ENCODE measurements at places on chromosomes 2 and 18.

DNA sequence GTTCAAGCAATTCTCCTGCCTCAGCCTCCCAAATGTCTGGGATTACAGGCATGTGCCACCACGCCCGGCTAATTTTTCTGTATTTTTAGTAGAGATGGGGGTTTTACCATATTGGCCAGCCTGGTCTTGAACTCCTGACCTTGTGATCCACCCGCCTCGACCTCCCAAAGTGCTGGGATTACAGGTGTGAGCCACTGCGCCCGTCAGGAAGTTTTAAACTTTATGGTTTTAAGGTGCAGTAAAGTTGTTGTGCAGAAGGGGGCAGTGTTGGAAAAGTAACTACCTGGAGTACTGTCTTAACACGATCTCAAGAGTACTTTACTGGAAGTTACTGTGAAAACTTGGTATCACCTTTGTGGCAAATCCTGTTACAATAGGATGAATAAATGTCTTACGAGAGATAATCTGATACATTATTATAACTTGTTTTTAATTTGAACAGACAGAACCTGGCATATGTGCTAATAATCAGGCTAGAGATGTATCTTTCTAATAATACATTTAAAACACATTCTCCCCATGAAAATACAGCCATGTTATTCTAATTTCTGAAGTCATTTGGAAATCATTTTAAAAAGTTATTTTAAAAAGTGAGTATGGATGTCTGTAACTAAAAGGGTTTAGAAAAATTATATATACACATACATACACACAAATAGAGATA lies 10.8 kb downstream of the SPDYA start:
- no peak for DNase-seq

GRCh38 chr18:22324191-22325131 lies 93.3 kb downstream of the CTAGE1 start:
- peak; percentile 80 for DNase-seq

GRCh38 chr2:33441235-33441810 lies 35.1 kb upstream of the RASGRP3 start:
- DNase-seq = no peak

DNA sequence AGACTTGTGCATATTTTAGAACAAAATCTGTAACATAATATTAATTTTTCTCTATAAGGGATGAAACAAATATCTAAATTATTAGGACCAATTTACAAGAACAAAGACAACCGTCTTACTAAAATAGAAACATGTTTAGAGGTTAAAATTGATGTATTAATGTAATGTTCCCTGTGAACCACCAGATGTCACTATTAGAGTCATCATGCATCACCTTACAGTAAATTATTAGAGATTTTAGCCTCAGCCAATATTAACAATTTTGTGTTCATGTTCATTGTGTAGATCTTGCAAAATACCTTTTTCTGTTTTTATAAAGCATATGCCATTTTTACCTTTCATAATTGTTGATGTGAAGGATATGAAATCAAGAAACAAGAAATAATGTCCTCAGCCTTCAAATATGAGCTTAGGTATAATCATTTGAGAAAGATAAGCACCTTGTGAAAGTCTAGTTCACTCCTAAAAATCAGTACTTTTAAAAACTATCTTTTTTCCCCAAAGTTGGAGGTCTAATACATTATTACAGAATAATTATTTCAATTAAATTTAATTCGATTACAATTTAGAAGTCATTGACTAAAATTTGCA lies 344.3 kb upstream of the KCNH7 start:
- DNase-seq = no peak

DNA sequence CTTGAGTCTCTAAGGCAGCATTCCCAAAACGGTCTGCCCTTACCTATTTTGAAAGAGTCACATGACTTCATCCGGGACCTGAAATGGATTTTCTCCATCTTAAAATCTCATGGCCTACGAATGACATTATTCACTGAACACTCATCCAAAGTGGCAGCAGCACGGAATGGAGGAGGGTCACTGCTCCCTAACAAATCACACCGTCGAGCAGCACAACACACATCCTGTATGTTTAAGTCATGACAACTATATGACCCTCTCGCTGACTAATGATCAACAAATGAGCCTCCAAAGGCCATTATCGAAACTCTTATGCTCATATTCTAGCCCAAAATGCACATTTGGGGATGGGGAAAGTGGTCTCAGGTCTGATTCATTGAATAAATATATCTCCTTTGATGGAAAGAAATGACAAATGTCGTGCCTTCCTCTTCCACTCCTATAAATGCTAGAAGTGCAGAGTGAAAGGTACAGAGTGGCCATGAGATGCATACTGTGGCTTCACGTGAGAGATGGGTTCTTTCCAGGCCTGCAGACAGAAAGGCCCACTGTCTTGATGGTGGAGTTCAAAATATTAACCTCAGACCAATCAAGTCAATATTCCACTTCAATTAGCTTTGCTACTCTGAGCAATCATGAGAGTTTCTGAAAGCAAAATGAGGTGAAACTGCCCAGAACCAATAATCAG lies 70.8 kb downstream of the C2orf76 start:
- DNase-seq = no peak

DNA sequence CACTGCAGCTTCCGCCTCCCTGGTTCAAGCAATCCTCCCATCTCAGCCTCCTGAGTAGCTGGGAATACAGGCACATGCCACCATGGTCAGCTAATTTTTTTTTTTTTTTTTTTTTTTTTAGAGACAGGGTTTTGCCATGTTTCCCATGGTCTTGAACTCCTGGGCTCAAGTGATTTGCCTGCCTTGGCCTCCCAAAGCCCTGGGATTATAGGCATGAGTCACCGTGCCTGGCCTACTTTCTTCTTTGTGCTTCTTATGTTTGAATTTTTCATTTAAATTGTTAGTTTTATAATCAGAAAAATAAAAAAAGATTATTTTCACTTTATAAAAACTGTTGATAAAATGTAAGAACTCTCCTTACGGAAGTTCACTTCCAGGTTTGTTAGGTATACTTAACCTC lies 101.5 kb upstream of the LPIN2 start:
- DNase-seq = no peak

DNA sequence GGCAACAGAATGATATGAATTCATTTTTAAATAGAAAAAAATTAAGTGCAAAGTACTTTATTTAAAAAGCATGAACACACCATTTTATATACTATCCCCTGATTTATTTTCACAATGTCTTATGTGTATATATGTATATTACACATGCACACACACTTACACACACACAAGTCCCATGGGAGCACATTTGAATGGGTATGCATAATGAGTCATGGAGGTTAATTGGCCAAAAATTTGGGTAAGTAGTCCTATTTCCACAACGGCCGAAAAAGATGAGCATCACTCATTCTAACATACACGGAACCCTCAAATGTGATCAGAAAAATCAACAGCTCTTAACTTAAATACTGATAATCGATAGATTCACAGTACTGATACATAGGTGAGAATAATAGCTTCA lies 97.4 kb upstream of the NABP1 start:
- DNase-seq = no peak

GRCh38 chr18:64718808-64719207 lies 569.9 kb upstream of the LINC00305 start:
- no peak for DNase-seq

DNA sequence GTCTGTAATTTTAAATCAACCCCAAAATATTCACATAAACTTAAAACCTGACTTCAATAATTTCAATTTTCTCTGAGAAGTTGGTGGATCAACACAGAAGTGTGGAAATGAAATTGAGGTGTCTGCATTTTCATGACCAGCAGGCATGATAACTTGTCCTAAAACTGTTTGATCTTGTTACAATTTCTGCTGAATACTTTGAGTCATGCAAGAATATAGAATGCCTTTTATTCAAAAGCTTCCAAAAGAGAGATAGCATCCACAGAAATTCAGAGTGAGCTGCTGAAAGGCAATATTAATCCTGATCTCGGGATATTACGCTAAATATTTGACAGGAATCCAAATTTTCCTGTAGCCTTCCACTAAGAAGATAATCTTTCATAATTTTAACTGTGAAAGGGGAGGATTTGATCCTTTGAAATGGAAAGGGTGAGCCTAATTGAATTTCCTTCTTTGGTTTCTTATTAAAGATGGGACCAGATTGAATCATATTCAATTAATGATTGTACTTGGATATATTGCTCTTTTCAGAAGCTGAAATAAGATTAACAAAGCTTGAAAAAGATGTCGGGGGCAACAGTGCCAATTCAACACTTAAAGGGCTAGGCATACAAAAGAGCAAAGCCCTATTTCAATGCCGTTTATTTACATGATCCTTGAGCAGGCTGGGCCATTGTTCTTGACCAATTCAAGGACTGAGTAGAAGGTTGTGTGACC lies 129.3 kb downstream of the NCKAP5 start:
- DNase-seq = no peak

GRCh38 chr18:13191779-13192178 lies 26.8 kb upstream of the LDLRAD4 start:
- no peak for DNase-seq

DNA sequence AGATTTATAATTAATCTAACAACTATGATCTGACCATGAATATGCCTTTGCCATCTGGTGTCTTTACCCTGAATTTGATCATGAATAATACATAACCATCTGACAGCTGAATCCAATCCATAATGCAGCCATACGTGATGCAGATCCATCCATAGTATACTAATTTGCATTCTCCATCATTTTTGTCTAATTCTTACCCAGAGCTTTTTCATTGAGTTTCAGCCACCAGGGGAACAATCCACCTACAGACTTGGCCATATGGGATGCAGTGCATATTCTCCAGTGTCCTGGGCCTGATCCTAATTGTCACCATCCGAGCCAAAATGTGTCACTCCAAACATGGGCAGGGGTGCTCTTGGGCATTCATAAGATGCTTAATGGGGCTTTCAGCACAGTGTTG lies 227.2 kb upstream of the CRIM1 start:
- no peak for DNase-seq
